Activated naive CD8-positive, alpha-beta T cell treated with anti-CD3 and anti-CD28 coated beads, Interleukin-2, amount 50 U/mL, for 16 hours (primary cell): ENCODE measurements at places on chromosomes 3 and 15.

- no peak for DNase-seq
Measured at GRCh38 chr15:57949374-57949943, 116.1 kb downstream of the ALDH1A2 start.

GRCh38 chr3:172084871-172085556, 45.6 kb downstream of the FNDC3B start:
- no peak for DNase-seq

DNA sequence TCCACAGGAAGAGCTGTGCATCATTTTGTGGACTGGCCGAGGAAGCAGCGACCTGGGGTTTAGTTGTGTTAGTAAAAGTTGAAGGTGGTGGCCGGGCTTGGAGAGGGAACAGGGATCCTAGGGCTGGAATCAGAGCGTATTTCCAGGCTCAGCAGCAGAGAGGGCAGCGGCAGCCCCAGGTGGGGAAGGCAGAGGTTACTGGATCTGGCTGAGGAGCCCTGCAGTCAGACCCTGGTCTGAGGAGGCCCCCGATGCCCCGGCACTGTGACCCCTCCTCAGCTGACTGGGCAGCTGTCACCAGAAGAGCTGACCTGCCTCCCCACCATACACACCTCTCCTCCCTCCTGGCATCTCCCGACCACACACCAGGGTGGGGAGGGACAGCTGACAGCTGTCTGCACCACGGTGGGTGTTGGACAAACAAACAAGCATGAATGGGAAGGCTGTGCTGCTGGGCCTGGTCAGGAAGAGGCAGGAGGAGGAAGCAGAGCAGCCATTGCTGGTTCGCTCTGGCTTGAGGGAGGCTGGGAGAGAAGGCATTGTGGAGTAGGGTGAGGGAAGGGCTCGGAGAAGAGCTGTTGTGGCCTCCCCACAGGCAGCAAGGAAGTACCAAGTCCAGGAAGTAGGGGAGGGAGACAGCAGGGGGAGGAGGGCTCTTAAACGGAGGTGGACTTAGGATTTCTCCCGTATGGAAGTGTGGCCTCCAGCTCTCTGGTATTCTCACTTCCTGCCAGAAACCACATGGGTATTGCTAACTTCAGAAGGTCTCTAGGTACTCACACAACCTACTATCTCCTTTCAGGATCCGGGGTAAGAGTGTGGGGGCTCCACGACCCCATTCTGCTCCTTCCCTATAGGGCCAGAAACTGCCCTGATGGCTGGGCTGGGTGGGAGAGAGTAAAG, 49.5 kb upstream of the HACD2 start:
- no peak for DNase-seq

DNA sequence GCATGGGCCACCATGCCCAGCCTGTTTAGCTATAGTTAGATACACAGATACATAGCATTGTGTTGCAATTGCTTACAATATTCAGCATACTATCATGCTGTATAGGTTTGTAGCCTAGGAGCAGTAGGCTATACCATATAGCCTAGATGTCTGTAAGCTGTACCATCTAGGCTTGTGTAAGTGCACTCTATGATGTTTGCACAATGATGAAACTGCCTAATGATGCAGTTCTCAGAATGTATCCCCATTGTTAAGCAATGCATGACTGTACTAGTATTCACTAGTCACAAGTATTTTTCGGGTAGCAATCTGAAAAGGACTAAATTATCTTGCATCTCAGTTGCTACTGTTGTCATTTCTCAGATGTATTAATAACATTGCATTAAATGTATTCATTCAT, 16.0 kb downstream of the PIGB start:
- no peak for DNase-seq

- no peak for DNase-seq
Measured at GRCh38 chr3:4509043-4509442, 15.9 kb downstream of the ITPR1 start.

- no peak for DNase-seq
Measured at GRCh38 chr3:184727357-184728009, 15.6 kb upstream of the MAGEF1 start.

DNA sequence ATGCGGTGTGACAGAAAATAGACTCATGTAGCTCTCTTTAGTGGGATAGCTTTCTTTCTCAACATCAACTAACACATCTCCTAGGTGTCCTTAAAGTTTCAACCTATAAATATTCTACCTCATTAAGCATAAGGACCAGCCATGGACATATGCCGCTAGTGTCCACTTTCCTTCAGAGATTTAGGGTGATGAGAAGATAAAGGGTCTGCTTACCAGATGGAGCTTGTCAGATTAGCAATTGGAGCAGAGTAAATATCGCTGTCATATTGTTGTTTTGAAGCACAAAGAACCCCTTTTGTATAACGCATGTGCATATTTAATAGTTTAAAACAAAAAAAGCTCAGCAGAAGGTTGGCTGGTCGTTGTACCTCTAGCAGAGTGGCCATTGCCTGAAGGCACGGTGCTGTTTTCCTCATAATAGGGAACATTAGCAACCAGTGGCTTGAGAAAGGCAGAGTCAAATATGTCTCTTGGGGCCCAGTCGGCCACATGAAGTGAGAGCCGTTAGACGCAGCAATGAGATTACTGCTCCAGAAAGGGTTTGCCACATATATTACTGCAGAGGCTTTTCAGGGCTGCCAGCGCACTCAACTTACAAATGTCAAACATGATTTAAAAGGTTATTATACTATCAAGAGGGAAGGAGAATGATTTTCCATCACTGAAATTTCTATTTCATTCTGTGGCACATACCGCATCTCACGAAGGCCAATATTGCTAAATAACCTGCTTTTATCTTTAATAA, 264.2 kb downstream of the ROBO2 start:
- DNase-seq, result no peak

DNA sequence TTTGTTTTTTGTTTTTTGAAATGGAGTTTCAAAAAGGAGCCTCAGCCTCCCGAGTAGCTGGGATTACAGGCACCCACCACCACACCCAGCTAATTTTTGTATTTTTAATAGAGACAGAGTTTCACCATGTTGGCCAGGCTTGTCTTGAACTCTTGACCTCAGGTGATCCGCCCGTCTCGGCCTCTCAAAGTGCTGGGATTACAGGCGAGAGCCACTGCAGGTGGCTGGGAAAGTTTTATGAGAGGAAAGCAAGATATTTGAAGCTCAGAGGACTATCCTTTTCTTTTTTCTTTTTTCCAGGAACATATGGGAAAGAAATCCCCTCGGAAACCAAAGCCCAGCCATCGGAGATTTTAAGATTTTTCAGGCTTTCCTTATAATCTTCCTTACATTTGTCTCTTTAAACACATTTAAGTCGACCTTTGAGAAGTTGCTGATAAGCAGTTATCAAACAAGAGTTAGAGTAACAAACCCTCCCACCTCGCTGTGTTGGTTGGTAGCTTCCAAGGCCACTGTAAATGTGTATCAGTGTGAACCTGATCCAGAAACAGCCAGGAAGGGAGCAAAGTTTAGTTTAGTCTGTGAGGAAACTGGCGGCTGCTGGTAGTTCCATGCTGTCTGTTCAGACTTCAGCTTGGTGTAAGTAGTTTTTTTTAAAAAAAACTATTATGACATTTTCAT, 34.5 kb upstream of the MAP3K13 start:
- DNase-seq, result no peak

- DNase-seq, result no peak
Measured at GRCh38 chr3:150520408-150520807, 25.9 kb downstream of the SERP1 start.

- no peak for DNase-seq
Measured at GRCh38 chr15:100833417-100834389, 45.9 kb upstream of the ALDH1A3 start.

DNA sequence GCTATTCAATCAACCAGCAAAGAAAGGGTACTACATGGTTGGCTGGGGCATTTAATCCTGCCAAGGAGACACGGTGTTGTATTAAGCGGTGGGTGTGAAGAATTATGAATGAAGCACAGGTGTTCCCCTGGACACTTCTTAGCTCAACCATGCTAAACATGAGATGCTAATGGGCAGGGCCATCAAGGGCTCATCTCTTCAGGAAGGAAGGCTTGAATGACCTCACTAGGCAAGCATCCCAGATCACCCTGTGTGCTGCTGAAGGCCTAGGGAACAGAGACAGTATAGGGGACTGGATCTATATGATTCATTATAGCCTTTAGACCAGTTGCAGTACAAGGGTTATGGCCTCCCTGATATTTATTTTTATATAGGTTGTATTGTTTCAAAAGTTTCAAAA, 221.3 kb upstream of the SLCO3A1 start:
- DNase-seq, result no peak

DNA sequence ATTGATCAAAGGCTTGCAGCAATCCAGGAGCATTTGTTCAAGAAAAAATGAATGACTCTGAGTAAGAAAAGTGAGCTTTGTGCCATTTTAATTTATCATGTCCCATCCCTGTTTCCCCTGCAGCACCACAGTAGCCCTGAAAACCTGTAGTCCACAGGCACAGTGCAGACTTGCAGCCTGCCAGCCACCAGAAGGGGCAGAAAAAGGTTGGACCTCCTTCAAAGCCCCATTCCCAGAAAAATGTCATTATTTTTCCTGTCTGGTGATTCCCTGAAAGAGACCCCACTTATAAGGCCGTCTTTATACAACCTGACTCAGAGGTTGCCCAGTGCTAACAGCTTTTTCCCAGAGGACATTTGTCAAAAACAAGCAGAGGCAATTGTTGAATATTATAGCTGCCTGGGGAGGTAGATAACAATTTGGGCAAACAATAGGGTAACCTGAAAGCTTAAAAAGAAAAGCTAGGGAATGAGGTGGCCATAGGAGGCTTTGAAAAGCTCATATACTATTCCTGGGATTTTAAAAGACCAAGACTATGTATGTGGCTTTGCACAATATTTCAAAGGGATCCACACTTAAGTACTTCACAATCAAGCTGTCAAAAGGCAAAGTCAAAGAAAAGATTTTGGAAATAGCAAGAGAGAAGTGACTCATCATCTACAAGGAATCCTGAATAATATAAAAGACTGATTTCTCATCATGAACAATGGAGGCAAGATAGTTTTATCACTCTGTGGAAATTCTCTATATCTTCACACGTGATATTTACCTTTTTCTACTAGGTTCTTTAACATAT, 136.8 kb upstream of the PLXNA1 start:
- DNase-seq, result no peak

GRCh38 chr15:88015228-88015860, 241.2 kb downstream of the NTRK3 start:
- no peak for DNase-seq

DNA sequence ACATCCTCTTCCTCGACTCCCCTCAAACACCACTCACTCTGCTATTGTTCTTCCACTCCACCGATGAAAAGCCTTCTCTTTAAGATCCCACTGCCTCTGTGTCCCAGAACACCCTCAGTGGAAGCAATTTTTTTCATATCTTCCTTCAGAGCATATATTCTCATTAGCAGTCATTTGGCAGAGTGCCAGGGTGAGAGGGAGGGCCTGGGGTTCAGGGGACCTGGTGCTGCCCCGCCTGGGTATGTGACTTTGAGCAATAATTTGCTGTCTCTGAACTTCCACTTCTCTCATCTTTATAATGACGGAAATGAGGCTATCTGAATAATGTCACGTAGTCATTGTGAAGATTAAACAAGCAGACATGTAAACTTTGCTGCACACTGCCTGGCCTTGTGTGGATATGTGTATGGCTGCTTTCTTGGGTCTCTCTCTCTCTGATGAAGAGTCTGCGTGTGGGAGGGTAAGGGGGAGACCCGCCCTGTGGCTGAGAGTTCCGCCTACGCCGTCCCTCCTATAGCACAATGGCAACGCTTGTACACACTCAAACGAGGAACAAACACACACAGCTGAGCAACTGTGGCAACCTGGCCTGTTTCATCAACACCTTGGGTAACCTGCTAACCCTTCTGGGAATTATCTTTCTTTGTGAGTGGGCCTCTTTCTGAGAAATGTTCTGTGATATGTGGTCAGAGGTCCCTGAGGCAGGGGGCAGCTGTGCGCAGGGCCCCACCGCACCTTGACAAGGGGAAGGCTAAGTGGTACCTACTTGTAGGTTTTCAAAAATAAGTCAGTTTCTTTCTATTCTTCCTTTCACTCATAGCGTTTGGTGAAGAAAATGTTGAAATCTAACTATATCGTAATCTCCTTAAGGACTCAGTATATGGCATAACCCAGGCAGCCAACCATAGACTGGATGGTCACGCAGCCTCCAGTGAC, 369.8 kb downstream of the SV2B start:
- DNase-seq, result peak; percentile 7

DNA sequence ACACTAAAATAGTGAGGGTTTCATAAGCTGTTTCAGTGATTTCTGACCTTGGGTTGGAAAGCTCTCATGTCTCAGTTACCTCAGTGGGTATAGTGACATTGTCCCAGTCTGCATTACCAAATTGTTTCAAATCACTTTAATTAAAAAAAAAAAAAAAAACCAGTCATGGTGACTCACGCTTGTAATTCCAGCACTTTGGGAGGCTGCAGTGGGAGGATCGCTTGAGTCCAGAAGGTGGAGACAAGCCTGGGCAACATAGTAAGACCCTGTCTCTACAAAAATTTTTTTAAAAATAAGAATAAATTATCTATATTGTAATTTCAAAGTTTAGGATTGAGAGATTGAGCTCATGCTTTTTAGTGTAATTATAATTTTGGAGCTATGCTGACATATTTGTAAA, 78.0 kb downstream of the MBNL1 start:
- DNase-seq, result no peak

DNA sequence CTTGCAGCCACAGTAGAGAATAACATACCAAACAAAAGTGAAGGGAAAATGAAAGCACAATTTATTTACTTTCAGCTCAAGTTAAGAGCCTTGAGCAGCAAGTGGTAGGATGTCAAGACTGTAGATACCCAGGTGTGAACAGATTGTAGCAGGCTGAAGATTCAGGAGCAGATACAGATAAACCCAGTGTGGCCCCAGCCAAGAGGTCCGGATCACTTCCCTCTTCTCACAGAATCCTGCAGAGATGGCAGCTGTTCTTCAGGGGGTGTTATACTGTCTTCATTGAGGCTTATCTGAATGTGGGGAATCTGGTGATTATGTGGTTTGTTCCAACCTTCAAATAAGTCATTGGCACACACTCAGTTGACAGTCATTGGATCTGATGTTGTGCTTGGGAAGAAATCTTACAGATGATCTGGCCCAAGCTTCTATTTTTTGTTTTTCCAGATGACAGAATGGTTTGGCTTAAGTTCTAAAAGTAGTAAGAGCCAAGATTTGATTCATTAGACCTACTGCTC, 2.2 kb downstream of the STARD9 start:
- no peak for DNase-seq

DNA sequence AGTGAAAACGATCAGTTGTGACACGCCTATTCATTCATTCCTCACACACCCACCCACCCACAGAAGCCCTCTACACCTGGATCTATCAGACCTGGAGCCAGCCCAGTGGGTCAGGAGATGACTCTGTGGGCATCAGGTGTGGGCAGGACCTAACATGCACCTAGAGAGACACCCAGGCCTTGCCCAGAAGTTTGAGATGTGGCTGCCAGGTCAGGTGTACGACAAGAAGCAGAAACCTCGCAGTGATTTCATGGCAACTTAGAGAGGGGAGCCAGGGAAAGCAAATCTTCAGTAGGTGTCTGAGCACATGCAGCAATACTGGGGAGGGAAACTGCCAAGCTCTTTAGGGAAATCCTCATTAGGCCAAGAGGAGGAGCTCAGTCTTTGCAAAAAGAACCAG, 264.7 kb upstream of the ROPN1 start:
- no peak for DNase-seq

- DNase-seq, result no peak
Measured at GRCh38 chr15:65363306-65363705, 14.5 kb downstream of the IGDCC3 start.

- DNase-seq, result no peak
Measured at GRCh38 chr3:61345020-61345419, 93.8 kb upstream of the FHIT start.

- no peak for DNase-seq
Measured at GRCh38 chr15:74174219-74174957, 878 bp downstream of the ISLR start.

- no peak for DNase-seq
Measured at GRCh38 chr3:72161881-72162595, 377.1 kb upstream of the PROK2 start.

GRCh38 chr3:177468816-177469215, 271.5 kb upstream of the TBL1XR1 start:
- no peak for DNase-seq
